ENCODE measurements at places on chromosomes 4 and X.

DNA sequence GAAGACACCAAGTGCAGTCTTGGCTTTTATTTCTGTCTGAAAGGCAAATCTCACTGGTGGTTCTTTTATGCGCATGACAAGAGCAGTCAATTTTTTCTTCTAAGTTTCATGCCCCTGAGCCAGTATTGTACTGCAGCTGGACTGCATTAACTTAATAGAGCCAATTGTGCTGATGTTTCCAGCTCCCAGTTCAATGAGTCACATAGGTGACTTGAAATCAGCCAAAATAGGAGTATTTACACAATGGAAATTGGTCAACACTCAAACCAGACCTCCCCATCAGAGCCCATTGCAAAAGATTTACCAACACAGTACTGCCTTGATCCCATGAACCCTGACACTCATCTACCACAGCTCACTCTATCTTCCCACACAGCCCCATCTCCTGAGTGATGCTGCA, 100.3 kb upstream of the GUCY1A1 start:
- DNase-seq: no peak

DNA sequence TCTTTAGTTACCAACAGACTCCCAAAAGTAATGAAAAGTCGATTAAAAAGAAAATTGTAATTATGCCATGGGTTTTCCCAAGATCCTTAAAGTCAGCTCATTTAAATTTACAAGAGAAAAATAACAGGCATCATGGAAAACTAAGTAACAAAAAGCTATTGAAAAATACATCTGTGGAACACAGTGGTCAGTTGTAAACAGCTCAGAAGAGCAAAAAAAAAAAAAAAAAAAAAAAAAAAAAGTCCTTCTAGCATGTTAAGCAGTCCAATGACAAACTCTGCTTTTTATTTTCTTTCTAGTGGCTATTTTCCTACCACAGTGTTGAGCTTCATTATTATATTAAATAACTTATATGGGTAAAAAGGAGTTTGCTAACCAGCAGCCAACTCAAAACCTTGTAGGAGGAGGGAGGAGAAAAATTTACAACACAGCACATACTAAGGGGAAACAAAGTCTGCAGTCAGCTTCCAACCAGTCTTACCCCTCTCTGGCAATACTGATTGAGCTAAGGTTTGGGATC, 44.9 kb downstream of the RASGEF1B start:
- no peak for DNase-seq

- DNase-seq: no peak
These were observed 346.4 kb upstream of the FAM241A start for GRCh38 chr4:111798840-111799239.

DNA sequence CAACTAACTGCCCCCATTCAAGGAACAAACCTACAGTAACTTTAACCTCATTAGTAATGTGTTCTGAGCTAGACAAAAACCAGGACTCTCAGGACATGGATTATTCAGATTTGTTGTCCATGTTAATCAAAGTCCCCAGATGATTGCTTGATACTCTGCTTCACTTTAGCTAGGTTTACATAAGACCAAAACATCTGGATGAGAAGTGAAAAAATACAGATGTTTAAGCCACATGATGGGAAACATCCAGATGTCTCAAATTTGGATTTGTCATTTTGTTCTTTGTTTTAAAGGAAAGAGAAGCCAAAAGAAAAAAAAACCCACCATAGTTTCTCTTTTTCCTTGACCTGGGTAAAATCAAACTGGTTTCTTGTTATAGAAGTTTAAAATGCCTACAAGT, 48.5 kb upstream of the NRK start:
- no peak for DNase-seq

DNA sequence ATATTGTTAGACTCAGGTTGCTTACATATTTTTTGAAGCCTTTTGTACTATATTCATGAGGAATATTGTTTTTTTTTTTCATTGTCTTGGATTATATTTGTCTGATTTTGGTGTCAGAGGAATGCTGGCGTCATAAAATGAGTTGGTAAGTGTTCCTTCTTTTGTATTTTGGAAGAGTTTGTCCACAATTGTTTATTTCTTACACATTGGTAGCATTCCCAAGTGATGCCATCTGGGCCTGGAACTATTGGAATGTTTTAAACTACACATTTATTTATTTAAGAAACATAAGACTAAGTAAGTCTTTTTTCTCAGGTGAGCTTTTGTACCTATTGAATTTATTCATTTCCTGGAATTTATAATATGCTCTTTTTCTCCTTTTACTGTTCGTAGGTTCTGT, 107.6 kb downstream of the LARP1B start:
- DNase-seq: no peak

DNA sequence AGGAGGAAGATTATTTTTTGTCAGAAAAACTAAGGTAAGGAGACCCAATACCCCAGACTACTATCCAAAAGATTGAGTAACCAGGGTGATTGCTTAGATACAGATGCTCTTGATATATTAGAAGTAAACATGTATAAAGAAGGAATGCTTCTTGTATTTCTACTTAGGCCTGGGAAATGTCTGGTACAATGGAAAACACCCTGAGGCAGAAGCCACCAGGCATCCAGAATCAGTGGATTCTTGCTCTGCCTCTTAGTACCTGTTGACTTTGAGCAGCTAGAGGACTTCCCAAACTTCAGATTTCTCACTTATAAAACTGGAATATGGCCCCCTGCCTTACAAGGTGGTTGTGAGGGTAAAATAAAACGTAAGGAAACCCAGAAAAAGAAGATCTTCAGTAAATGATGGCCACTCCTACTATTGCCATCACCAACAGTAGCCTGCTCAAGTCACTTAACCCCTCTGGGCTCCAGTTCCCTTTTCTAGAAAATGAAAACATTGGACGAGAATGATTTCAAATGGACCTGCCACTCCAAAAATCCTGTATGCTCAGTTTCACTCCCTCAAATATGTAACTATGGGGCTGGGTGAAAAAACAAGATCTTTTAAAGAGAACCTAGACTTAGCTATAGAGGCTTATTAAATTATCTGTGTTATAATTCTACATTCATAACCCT, 56.6 kb downstream of the AMELX start:
- DNase-seq: no peak

- DNase-seq: no peak
These were observed 262.2 kb upstream of the INTU start for GRCh38 chr4:127370604-127371003.

DNA sequence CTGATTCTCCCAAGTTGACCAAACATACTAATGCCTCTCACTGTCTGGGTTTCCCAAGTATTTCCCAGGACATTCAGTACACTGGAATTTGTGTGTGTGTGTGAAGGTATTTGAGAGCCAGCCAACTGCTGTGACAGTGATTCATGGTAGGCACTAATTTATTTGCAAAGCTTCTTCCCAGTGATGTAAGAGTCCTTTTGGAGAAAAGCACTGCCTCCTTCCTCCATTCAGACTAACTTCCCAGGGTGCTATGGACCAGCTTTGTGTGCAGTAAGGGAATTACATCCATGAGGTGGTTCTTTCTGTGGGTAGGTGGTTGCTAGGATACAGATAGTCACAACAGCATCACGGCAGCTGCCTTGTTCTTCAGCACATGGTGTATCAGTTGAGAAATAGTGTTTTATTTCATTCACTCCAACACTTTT, 8.7 kb downstream of the EGF start:
- DNase-seq: no peak

DNA sequence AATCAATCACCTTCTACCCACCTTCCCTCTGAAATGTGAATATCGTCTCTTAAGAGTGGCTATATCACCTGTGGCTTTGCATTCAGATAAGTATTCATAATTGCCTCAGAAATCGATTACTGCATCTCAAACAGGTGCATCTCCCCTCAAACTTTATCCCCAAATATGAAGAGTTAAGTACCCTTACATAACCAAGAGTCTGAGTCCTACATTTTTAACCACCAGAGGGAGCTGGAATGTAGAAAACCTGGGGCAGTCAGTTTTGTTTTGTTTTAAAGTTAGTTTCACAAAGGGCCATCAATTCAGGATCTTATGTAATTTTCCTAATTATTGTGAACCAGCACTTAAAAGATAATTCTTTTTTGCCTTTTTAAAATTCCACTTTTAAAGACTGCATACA, 5.7 kb downstream of the TCEANC start:
- DNase-seq: peak; percentile 20

- no peak for DNase-seq
These were observed 11.1 kb downstream of the GTPBP6 start for GRCh38 chrX:307261-308111.

- no peak for DNase-seq
These were observed 202.4 kb downstream of the RTL9 start for GRCh38 chrX:110561034-110561433.

- DNase-seq: no peak
These were observed 10.5 kb downstream of the USP11 start for GRCh38 chrX:47243351-47243750.

DNA sequence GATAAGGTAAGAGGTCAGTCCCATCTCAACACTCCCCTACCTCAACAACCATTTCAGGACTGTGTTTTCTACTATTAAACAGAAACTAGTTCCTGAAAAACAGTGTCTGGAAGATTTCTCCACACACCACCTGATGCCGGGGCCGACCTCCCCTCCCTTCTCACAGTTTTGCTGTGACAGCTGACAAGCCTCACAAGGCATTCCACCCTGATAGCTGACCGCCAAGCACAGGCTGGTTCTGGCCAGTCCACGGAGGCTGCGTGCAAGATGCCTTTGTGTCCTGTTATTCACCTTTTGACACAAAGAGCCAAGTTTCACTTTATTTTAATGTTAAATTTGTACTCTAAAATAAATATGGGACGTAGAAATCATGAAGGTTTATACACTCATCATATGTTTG, 758.6 kb downstream of the PDHA2 start:
- DNase-seq: no peak

- DNase-seq: no peak
These were observed 226.7 kb downstream of the PALLD start for GRCh38 chr4:168723569-168723968.

DNA sequence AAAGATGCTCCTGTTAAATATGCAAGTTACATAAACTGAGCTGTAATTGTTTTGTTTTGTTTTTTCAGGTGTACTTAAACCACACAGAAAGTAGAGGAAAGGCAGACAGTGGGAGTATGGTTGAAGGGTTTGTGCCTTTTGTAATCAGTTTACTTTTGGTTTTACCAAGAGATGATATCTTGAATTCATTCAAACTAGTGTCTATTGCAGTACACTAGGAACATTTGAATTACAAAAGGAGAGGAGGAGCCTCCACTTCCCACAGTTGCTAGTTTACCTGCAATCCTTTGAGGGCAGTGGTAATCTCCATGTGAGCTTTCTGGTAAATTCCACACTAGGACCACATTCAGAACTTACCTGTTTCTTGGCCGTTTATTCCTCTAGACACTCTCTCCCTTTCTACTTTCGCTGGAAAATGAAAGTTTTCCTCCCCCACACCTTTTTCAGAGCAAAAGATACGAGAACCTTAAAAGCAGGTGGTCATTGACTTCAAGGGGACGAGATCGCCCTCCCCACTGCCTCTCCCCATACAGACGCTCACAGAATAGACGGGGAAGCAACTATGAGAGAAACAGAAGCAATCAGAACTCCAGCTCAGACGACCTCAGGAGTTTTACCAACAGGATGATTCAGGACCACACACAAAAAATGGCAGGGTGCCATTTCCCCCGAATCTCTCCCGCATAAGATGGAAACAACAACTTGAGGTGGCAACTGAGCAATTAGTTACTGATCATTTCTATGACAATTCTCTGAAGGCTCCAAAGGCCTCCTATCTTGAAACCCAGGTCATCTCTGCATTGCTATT, 3.3 kb downstream of the RBM47 start:
- DNase-seq: no peak

GRCh38 chrX:51862920-51863319, 30.5 kb upstream of the MAGED1 start:
- DNase-seq: no peak

DNA sequence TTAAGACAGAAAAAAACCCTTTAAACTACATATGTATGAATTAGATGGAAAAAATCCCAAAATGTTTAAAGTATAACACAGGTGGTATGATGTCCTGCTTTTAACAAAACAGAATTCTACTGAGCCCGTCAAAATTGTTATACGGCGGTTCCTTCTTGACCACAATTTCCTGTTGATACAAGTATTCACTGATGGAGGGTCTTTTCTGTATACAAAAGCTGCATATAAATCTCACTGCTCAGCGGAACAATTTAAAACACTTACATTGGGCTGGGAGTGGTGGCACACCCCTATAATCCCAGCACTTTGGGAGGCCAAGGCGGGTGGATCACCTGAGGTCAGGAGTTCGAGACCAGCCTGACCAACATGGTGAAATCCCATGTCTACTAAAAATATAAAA, 62.4 kb downstream of the RPS6KA3 start:
- no peak for DNase-seq

DNA sequence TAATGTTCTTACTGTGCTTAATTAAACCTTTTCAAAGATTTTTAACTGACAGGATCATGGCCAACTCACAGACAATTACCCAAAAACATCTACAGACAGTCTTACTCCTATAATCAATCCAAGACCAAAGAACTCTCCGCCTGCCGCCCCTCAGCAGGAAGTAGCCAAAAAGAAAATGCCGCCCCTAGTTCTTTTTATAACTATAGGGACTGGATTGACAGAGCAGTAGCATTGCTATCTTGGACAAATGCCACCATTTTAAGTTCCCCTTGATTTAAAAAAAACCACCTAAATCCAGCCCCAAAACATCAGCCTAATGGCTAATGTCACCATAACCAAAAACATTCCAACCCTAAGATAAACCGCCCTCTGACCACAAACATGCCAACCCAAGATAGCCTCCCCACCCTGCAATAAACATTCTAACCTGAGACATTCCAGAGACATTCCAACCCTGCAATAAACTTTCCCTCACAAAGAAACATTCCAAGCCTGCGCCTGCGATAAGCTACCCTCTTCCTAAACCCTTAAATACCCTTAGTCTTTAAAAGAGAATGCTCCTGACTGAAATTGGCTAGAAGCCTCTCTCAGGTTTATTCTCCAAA, 77.0 kb downstream of the COQ2 start:
- DNase-seq: no peak

DNA sequence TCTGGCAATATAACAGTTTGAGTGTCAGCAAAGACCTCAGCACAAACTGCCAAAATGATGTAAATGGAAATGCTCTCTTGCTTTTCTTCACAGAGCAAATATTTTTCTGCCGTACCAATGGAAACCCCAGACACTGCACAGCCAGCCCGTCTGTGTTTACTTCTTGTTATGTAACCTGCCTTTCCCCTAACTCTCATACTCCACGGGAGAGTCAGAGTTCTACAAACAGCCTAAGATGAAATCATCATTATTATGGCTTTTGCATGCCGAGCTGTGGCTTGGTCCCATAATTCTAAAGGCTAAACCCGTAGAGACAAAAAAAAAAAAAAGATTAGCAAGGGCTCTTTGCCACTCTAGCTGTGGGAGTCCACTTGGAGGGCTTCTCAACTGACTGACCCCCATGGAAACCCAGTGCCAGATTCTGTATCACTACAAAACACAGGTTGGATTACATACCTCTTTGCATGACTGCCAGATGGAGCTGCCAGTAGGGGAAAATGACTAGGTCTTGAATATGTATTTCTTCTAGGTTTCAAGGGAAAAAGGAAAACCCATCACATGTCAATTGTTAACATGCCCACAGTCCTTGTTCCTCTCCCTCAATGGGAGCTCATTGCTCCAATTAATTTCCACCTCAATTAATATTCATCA, 197.2 kb upstream of the CNKSR2 start:
- DNase-seq: no peak
